ENCODE measurements at places on chromosomes 16 and 17.

DNA sequence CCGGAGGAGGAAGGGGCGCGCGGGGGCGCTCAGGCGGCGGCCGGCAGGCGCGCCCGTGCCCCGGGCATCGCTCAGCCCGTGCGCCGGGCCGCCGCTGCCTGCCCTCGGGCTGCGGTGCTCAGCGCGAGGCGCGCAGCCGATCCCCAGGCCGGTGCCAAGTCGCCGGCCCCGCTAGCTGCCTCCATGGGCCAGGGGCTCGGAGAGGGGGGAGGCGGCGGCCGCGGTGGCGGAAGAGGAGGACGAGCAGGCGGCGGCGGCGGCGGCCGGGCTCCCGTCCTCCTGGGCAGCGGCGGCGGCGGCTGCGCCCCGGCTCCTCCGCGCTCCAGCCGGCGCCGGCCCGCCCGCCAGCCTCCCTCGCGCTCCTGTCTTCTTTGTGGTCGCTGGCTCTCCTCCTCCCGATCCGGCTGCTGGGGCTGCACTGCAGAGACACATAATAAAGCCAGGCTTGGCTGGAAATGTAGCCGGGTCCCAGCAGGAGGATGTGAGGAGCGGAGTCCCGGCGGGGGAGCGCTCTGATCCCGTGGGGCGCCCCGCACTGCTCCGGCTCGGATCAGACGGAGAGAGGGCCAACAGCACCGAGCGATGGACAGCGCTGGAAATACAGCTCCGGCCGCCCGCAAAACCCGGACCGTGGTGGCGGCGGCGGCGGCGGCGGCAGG lies 889 bp upstream of the ZNF423 start:
- peak; percentile 91 for DNase-seq

- DNase-seq, result no peak
Measured at GRCh38 chr16:11321662-11322061, 23.6 kb upstream of the RMI2 start.

DNA sequence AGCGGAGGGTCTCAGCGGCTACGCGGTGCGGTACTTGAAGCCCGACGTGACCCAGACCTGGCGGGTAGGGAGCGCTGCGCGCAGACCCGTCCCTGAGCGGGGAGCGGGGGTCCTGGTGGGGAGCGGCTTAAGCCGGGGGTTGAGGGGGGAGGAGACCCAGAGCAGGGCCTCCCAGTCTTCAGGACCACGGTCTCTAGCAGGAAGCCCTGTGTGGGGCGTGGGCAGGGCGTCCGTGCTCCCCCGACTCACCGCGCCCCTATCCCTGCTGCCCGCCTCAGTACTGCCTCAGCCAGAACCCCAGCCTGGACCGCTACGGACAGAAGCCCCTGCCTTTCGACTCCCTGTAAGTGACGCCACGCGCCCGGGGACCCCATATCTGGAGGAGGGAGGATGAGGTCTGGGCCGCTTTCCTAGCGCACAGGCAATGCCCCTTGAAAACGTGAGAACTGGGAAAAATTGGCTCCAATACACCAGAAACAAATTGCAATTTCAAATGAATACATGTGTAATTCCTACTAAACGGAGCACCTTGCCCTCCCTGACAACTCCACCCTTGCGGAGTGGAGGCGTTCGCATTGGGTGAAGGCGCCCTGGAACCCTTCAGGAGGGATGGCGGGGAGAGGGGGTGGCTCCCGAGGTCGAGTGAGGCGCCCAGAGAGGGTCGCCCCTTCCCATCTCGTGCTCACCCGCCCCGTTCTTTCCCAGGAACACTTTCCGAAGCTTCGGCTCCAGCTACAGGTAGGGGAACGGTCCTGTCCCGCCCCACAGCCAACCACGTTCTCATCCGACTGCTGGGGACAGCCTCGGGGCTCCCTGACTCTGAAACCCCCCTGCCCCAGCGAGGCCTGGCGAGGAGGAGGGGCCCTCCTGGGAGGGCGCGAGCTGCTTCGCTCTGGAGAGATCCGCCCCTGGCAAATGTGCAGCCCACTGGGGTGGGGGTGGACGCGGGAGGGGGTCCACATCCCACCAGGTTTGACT lies 14.6 kb upstream of the CNGB1 start:
- DNase-seq, result peak; percentile 70

DNA sequence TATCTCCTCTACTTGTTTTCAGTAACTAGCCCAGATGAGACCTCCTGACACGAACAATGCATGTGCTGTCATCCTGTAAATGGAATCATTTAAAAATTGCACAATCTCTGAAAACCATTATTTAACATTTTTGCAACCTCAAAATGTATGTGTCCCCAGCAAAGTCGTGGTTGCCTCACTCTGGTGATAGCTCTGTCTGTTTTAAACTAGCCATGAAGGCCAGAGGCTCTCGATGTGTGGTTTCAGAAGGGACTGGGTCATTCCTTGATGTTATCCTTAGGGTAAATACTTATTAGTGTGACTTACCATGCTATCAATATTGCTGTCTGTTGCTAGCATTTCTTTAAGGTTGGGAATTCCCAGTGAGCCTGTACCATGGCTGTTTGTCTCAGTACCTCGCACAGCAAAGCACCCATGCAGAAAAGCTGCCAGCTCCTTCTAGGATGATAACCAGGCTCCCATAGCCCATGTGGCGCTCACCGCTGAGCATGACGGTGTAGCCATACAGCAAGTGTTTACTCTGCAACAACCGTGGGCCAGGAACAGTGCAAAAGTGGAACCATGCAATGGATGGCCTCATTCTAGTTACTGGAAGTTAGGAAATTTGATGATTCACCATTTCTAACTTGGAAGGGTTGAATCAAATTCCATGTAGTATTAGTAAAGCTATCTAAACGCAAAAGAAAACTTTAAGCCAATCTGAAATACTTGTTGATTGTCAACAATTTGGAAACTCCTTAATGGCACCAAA lies 2.9 kb upstream of the PGS1 start:
- peak; percentile 87 for DNase-seq

GRCh38 chr16:20114356-20114755 lies 40.7 kb upstream of the GPR139 start:
- DNase-seq, result peak; percentile 76

- no peak for DNase-seq
Measured at GRCh38 chr16:188674-189073, 8.4 kb downstream of the HBQ1 start.
